KG1 (cell line): ENCODE measurements at places on chromosomes 7 and 10.

DNA sequence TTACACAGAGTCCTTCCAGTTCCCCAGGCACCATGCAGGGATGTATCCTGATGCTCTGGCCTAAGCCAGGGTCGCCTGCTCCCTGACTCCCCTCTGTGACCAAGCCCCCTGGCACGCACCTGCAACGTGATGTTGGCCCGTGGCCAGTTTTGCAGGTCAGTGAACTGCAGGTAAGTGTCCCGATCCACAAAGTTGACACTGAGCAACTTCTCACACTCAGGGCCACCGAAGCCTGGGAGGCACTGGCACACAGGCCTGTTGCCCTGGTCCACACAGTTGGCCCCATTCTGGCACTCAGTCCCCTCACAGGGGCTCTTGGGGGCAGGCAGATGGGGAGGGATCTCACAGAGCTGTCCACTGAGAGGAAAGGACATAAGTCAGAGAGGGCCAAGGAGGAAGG lies 174.3 kb downstream of the LCOR start:
- no peak for DNase-seq

DNA sequence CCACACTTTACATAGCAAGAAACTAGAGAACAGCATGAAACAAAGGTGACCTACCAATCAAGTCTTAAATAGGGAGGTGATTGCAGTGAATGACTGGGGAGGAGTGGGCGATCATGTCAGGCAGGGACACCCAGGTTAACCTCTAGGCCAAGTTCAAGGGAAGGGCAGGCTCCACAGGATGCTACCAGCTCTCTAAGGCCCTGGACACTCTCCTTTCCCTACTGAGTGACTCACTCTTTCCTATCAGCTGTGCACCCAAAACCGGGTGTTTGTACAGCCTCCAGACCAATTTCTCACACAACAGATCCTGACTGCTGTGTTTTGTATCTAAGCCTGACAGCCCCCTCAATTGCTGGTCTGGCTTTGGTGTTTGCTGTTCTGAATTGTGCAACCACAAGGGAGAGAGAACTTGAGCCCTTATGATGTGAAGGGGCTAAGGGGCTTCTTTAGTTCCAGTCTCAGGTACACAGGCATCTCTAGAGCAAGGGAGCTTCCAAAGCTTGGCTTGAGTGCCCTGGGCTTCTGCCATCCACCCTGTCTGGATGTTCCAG lies 107.8 kb downstream of the TBXAS1 start:
- no peak for DNase-seq

DNA sequence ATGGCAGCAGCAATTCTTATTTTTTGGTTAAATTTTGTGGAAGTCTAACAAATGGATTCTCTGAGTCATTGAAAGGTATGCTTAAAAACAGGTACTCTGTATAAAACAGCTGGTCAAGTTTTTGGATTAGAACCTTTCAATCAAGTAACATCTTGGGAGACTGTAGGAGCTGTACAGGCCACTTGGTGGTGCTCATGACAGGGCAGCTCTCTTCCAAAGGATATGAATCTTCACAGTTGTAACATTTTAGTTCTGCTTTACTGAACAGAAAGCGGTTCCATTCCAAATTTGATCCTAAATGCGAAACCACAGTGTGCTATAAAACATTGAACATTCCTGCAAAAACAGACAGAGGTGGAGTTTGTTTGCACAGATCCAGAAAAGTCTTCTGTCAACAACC lies 44.5 kb upstream of the AGR3 start:
- no peak for DNase-seq

GRCh38 chr7:113963356-113963755 lies 44.5 kb upstream of the PPP1R3A start:
- DNase-seq = no peak

GRCh38 chr7:1591876-1592275 lies 22.0 kb upstream of the PSMG3 start:
- no peak for DNase-seq
